ENCODE measurements at places on chromosomes 5 and 9. TPM values are rescaled to one million over a fixed set of nuclear protein-coding genes. Genes with fewer than 3 reads are reported as not detected.
A peak's percentile ranks its signal among the peaks of the same experiment; 100 is the strongest.

Gene PTBP3
- 22.2 TPM for total RNA-seq

Gene SLC44A1
- 47.9 TPM for total RNA-seq

Gene ARL15
- 6.3 TPM for total RNA-seq

Gene SERF1A
- 0.86 TPM for total RNA-seq

Gene MEF2C
- 4.5 TPM for total RNA-seq

Gene ACTBL2
- not detected for total RNA-seq

Gene DEPDC1B
- 0.47 TPM for total RNA-seq

Gene BRINP1
- total RNA-seq = 0.12 TPM

Gene FNIP1
- 25.2 TPM for total RNA-seq

Gene TRAF1
- total RNA-seq = 0.99 TPM

DNA sequence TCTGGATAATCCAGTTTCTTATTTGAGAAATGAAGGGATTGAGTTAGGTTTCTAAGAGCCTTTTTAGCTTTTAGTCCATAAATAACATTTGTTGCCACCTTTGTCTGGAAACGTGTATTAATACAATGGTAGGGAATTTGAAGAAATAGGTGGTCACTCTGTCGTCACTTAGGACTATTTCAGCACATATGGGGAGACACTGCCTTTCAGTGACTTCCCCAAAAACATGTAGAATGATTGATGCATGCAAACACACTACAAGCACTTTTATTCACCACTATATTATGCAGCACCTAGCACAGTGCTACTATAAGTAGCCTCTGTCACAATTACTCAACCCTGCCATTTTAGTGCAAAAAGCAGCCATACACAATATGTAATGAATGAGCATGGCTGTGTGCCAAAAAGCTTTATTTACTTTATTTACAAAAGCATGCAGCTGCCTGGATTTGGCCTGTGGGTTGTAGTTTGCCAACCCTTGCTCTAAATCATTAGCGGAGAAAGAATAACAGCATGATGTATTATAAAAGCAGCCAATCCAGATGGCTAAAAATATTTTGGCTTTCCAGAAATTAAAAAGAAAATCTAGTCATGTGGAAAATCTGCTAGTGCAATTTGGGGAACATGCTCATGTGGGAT lies 154.2 kb upstream of the HMHB1 start:
- no peak for DNase-seq

GRCh38 chr5:56050551-56051255 lies 55.9 kb upstream of the IL6ST start:
- DNase-seq = no peak

DNA sequence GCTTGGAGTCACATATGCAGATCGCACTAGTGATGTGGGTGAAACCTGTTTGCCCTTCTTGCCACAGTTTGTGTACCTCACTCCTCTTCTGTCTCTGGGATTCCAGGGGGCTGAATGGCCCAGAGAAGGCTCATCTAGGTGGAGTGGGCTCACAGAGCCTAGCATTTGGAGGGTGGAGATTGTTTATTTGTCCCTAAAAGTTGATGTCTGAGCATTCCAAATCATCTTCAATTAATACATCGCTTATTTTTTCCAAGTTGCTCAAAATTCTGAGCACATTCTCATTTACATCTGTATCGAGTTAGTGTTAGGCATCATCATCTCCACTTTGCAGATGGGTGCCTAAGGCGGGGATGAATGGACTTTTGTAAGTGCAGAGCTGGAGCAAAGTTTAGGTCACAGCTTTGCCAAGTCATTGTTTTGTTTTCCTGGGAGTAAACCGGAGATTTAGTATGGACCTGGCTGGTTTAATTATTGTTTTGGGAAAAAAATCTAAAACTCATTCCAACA lies 2.0 kb downstream of the ABL1 start:
- no peak for DNase-seq

GRCh38 chr9:133824802-133825186 lies 86.6 kb upstream of the SARDH start:
- DNase-seq = no peak

DNA sequence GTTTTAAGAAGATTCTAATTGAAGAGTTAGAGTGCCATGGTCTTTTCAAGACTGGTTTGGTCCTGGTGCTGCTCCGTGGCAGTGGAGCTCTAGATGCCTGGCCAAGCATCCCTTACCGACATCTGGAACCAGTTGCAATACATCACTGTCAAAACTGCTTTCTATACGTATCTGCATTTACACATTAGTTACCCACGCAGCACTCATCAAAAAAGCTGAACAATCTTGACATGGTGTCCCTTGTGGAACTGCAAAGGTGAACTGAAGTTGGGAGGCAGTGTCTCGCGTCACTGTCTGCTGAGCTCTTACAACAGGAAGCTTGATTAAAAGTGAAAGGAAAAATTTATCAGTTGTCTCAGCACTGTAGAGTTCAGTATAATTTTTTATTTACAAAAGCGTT lies 82.6 kb downstream of the PBX3 start:
- peak; percentile 43 for DNase-seq

GRCh38 chr5:111552896-111553295 lies 40.6 kb upstream of the STARD4 start:
- DNase-seq = no peak

DNA sequence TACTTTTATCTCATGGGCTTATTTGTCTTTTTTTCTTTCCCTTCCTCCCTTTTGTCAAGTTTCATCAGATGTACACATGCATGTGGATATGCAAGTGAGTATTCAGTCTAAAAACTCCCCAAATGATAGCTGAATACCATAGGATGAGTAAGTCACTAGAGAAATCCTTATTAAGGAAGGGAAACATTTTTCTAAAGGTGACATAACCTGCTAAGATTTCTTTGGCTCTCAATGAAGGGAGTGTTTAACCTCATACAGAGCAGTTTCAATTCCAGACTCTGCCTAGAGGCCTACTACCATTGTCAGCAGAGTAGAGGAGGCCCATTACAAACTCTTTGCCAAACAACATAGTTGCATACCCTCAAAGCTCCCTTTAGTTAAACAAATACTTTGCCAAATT lies 192.4 kb downstream of the ARHGEF28 start:
- DNase-seq = no peak

DNA sequence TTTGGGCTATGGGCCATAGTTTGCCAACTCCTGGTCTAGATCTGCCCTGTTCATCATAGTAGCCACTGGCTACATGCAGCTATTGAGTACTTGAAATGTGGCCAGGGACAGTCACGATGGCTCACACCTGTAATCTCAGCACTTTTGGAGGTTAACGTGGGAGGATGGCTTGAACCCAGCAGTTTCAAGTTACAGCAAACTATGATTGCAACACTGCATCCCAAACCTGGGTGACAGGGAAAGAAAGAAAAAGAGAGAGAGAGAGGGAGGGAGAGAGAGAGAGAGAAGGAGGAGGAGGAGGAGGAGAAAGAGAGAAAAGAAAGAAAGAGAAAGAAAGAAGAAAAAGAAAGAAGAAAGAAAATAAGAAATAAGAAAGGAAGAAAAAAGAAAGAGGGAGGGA lies 5.1 kb upstream of the GMCL2 start:
- peak; percentile 78 for DNase-seq

- no peak for DNase-seq
These were observed 391.2 kb upstream of the SGCD start for GRCh38 chr5:155935723-155936122.

- peak; percentile 74 for DNase-seq
These were observed at the start of gene UGT3A1 for GRCh38 chr5:35990941-35991611. Gene UGT3A1, minus strand, starts transcription at chr5:35991390. Its CDS starts 150 bp downstream, at chr5:35991240.

DNA sequence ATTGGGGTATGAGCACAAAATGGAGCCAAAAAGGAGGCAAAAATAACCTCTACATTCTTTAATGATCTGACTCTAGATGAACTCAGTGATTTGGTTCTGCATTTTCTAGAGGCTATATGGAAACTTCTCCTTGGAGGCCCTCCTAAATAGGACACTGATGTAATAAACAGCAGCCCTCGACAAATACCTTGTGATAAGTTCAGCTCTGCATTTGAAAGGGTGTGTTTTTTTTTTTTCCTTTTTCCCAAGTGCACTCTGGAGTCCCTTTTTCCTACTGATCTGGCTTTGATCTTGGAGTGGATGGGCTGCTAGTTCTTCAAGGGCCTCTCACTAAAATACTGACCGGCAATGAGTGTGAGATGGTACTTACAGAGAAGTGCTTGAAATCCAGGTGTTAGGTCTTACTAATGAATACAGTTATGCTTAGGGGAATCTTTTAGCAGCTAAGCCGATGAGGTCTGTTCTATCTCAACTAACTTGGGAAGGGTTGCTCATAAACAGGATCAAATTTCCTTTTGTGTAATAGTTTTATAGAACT lies 161.7 kb downstream of the MAST4 start:
- no peak for DNase-seq

- no peak for DNase-seq
These were observed 153.6 kb downstream of the RFK start for GRCh38 chr9:76240578-76240977.

- DNase-seq = no peak
These were observed 88.0 kb downstream of the NRG2 start for GRCh38 chr5:139955053-139955605.

GRCh38 chr9:108838017-108838416 lies 17.8 kb downstream of the ACTL7B start:
- DNase-seq = no peak

DNA sequence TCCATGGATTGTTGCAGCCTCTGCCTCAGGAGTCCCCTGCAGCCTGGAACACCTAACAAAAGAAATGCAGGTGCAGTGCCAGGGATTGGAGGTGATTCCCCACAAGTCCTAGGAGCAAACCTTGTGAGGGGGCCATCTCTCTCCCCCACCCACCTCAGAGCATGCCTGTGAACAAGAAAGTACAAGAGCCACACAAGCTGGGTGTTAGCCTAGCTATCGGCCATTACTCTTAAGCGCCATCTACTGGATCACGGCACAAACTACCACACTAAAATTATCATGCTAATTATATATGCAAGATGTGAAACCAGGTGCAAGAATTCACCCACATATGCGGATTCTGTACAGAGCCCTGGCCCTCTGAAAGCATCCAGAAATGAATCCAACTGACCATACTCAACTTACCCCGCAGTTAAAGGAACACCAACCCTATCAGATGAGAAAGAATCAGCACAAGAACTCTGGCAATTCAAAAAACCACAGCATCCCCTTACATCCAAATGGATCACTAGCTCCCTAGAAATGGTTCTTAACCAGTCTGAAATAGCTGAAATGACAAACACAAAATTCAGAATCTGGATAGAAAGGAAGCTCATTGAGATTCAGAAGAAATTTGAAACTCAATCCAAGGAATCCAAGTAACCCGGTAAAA lies 16.5 kb upstream of the PRSS3 start:
- no peak for DNase-seq

DNA sequence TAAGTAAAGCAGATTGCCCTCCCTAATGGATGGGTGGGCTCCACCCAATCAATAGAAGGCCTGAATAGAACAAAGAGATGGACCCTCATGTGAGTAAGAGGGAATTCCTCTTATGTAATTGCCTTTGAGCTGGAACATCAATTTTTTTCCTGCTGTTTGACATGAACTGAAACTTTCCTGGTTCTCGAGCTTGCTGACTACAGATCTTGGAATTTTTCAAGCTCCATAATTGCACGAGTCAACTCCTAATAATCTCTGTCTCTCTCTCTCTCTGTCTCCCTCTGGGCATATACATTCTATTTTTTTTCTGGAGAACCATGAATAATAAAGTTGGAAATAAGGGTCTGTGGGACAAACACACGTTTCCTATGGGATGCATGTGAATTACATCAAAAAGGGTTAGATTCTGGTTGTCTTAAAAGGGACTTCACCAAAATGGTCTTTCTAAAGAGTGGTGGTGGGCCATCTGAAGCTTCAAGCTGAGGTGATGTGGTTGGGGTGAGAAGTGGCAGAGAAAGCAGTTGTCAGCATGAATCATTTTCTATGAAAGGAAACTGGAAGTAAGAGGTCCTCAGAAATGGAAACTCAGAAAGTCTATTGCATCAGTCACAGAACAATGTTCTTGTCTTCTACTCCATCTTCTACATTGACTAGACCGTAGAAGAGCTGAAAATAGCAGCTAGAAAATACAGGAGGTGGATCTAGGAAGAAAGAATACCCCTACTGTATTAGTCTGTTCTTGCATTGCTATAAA lies 47.0 kb upstream of the HOMER1 start:
- DNase-seq = no peak

DNA sequence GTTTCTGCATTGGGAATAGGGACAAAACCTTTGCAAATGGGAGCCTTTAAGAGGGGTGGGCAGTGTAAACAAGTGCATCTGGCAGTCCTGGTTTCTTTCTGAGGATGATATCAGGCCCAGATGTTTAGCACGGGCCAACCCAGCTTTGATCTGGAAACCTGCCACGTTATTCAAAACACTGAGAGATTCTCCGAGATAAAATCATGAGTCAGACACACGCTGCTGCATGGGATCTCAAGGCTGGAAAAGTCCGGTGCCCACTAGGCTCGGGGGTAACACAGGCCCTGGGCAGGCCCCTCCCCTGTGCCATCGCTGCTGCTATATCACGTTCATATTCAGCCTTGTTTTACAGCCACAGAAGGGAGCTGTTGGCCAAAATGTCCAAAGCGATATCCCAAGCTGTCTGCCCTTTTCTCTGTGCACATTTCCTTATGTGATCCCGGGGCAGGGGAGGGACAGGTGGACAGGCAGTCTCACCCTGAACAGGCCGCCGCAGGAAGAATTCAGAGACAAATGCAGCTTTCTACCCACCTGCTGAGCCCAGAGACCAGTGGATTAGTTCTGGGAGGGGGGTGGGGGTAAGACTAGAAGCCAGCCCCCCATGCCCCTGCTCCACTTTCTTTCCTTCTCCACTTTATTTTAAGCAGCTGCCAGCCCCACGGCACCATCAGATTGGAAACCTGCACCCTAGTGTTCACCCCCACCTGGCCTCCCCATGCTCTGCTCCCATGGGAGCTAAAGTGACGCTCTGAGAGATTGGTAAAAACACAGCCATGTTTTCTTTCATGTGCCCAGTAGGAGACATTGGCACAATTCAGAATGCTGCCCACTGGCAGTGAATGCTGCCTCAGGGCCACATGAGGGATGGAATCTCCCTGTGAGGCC lies 63.1 kb downstream of the TMOD1 start:
- DNase-seq = no peak

GRCh38 chr5:114649878-114650277 lies 288.0 kb downstream of the KCNN2 start:
- no peak for DNase-seq

GRCh38 chr9:107281922-107282667 lies 984 bp upstream of the RAD23B start:
- no peak for DNase-seq

DNA sequence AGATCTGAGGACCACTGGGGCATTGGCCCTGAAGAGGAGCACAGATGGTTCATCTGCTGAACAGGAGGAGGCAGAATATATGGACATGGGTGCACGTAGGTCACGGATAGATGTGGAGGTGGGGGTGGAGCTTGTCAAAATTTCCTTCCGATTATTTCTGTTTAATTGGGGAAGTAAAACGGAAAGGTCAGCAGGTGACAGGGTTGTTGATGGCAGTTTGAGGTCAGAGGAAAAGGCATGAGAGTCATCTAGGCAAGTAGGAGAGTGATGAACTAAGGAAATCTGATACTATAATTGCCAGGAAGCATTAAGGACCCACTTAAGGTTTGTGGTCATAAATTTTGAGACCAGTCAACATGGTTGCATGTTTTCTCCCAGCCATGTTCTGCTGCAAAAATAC lies 8.4 kb upstream of the FAM81B start:
- DNase-seq = no peak

GRCh38 chr5:113209498-113209897 lies 225.3 kb downstream of the TSSK1B start:
- no peak for DNase-seq

GRCh38 chr5:156401804-156402203 lies 74.8 kb downstream of the SGCD start:
- no peak for DNase-seq

- no peak for DNase-seq
These were observed 80.4 kb downstream of the DCP2 start for GRCh38 chr5:113056988-113057387.

All from right lobe of liver (tissue), 6 donors.